ENCODE measurements at places on chromosomes 6 and 20.
A peak's percentile ranks its signal among the peaks of the same experiment; 100 is the strongest.

GRCh38 chr20:52087471-52087870, 104.1 kb downstream of the ZFP64 start:
- DNase-seq = no peak

- DNase-seq = no peak
Observed at GRCh38 chr6:110996691-110997090, 14.9 kb downstream of the RPF2 start.

DNA sequence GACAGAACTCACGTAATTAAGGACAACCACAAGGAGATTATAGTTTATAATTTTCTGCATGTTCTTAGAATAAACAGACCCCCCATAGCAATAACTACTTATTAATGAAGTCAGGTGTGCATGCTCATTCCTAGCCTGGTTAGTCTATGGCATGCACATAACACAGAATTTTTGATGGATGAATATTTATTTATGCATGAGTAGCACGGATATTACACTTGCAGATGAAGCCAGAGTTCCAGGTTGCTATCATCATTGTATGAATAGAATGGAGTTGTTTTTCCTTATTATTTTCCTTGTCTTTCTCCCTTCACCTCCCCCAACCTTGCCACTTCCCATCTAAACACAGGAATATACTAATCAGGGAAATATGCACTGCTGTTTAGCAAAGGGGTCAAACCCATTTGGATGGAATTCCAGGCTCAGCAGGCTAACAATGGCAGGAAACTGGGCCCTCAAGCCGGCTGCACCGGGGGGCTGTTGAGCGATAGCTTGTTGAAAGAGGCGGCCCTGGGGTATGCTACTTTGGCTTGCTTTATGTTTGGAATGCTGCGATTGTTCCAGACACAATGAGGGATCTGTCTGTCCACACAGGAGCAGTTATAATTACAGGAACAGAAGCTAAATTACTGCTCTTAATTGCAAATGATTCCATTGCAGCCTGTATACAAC, 112.6 kb downstream of the TMEM170B start:
- DNase-seq = no peak

GRCh38 chr6:32529697-32530430, at the start of gene HLA-DRB5:
Gene HLA-DRB5 (minus strand): TSS chr6:32530287. CDS start chr6:32530224, 63 bp downstream.
- DNase-seq = no peak

- no peak for DNase-seq
Observed at GRCh38 chr6:115932481-115932880, 128.2 kb downstream of the FRK start.

GRCh38 chr6:73614802-73615201, 39.0 kb downstream of the SLC17A5 start:
- DNase-seq = no peak

DNA sequence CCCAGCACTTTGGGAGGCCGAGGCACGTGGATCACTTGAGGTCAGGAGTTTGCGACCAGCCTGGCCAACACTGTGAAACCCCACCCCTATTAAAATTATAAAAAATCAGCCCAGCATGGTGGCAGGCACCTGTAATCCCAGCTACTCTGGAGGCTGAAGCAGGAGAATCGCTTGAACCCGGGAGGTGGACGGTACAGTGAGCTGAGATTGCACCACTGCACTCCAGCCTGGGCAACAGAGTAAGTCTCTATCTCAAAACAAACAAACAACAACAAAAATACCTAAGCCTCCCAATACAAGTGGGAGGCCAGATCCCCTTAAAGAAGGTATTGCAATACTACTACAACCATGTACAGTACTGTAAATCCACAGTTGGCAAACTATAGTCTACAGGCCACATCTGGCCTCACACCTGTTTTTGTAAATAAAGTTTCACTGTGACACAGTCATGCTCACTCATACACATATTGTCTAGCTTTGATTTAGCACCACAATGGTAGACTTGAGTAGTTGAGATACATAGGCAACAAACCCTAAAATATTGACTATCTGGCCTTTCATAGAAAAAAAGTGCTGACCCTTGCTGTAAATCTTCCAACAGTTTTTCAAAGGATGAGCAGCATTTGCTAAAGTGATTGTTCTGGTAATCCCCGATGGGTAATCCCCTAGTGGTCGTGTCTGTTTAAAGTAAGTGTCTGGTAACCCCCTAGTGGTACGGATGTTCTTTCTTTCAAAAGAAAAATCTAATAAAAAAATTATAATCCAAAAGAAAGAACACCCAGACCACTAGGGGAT, 202.0 kb downstream of the RNGTT start:
- DNase-seq = no peak

GRCh38 chr6:7642791-7643190, 52.8 kb downstream of the SNRNP48 start:
- DNase-seq = no peak

GRCh38 chr20:4081421-4081820, 66.1 kb upstream of the RNF24 start:
- DNase-seq = no peak

DNA sequence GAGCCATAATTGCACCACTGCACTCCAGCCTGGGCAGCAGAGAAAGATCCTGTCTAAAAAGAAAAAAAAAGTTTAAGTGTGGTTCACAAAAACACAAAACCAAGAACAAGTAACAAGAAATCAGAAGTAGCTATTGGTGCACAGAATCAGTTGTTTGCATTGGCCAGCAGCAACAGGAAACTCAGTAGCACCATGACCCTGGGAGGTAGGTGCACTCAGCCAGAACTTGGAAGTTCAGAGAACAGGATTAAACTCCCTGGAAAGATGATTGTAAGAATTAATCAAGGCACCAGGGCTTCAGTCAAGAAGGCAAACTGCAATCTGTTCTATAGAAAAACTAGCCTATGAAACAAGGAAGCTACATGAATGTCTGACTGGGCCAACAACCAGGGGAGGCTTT, 267.9 kb downstream of the COL12A1 start:
- DNase-seq = no peak

DNA sequence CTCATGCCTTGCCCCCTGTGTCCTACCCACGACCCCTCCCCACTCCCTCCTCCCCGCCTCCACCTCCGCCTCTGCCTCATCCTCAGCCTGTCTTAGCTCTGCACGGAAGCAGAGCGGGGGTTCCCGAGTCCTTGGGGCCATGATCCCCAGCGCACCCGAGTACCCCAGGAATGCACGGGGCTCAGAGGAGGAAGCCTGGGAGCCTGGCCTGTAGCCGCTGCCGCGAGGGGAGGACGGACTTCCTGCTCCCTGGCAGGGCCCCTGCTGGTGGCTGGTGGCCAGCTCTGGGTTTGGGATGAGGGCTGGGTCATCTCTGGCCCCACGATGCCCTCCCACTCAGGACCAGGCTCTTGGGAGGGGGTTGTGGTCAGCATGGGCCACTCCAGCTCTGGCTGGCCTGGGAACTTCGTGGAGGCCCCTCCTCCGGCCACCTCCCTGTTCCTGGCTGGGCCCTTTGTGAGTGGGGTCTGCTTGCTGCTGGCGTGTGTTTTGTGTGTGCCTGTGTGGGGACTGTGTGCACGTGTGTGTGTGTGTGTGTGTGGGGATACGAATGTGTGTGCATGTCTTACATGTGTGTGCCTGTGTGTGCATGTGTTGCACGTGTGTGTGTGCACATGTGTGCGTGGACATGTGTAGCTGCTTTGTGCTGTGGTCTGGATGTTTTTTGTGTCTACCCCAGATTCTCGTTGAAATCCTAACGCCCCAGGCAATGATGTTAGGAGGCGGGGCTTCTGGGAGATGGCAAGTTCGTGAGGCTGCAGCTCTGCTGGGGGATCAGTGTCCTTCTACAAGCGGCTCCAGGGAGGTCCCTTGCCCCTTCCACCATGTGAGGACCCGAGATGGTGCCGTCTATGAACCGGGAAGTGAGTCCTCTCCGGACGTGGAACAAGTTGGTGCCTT, 1.3 kb upstream of the RBBP8NL start:
- DNase-seq = no peak

GRCh38 chr20:1369970-1370369, 22.9 kb downstream of the FKBP1A start:
- DNase-seq = peak; percentile 28

- peak; percentile 38 for DNase-seq
Observed at GRCh38 chr20:50980851-50981713, 22.5 kb downstream of the MOCS3 start.

DNA sequence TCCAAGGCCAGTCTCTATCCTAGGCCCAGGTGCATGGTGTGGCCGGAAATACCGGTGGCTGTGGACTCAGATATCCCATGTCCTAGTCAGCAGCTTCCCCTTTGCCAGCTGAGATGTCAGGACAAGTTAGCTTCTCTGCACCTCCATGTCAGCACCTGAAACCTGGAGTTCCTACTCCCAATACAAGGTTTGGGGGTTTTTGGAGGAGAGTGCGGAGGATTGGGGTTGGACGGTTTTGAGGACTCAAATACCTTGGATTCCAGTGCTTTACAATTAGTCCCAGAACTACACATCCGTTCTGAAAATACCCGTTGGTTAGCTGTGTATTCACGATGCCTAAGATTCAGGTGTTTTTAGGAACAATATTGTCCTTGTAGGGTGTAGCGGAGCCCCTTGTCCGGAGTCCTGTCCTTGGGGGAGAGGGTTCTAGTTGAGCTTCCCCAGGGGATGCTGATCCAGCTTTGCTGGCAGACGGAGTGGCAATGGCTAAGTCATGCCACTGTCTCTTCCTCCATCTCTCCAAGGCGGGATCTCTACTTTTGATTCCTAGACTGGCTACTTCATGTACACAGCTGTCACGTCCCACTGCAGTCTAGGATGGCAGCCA, 45.0 kb downstream of the ADNP start:
- no peak for DNase-seq
